ENCODE measurements at places on chromosomes 4 and X. TPM values are rescaled to one million over a fixed set of nuclear protein-coding genes. Genes with fewer than 3 reads are reported as not detected.

The SHROOM4 gene
- total RNA-seq, result 5.3 TPM

The CYLC1 gene
- not detected for total RNA-seq

The ACOX3 gene
- total RNA-seq, result 29.0 TPM

The ZNF518B gene
- 23.7 TPM for total RNA-seq

Data from mucosa of gallbladder (tissue), 1 donor.